ENCODE measurements at places on chromosomes 6 and 20. TPM values are rescaled to one million over a fixed set of nuclear protein-coding genes. Genes with fewer than 3 reads are reported as not detected.

DNA sequence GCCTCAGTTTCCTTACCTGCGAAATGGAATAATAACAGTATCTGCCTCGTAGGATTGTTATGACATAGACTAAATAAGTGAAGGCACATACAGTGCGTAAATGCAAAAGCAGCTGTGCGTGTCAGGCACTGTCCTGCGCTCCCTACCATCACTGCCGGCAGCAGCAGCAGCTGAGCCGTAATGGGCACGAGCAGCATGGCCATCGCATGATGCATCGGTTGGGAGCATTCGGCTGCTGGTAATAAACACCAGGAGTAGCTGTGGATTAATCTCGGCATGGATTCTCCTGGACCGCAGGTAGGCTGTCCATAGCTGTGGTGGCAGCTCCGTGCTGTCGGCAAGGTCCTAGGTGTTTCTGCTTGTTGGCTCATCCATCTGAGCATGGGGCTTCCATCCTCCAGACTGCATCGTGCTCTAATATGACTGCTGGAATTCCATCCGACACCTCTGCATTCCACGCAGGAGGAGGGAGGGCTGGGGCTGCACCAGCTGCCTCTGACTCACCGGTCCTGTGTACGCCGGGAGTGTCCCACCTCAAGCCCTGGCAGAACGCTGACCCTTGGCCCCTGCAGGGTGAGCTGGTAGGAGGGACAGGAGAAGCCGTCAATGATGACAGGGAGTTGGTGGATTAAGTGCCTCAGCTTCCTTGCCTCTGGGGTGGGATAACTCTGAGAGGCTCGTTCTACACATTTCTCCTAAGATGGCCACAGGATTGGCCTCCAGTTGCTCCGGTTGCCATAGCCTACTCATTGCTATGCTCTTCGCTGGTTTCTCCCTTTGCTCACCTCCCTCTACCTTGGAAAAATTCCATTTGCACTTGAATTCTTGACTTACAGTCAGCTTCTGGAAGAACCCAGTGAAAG, 100.9 kb upstream of the PMEPA1 start:
- no peak for DNase-seq

- DNase-seq, result no peak
These were observed 16.1 kb downstream of the TXNDC5 start for GRCh38 chr6:7894262-7895124.

- DNase-seq, result no peak
These were observed 60.5 kb downstream of the HS3ST5 start for GRCh38 chr6:114282292-114282691.

GRCh38 chr20:43653966-43654365, 12.9 kb upstream of the MYBL2 start:
- DNase-seq, result no peak

- no peak for DNase-seq
These were observed 6.2 kb downstream of the ULBP2 start for GRCh38 chr6:149948011-149948410.

DNA sequence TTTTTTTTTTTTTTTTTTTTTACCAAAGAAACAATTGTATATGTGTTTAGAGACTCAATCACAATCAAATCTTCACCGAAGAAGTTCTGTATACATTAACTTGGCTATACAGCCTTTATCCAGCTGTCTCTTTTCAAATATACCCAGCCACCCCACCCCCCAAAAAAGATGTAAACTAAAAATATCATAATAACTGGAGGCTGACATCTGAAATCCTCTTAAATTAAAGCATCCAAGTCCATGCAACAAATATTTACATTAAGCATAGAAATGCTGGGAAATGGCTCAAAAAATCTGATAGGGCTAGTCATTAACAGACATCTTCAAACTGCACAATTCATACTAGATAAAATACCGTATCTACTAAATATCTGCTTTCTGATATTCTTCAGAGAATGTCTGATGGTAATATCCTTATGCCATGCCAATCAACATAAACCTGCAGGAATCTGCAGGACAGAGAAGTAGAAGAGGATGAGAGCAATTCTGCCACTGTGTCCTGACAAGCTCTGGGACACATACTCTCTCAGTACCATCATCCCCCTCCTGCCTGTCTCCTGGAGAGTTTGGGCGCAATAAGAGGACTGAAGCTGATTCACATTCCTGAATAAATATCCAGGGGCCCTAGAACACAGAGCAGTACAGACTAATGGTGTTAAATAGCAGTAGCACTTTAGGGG, 152.4 kb downstream of the KIF6 start:
- no peak for DNase-seq

DNA sequence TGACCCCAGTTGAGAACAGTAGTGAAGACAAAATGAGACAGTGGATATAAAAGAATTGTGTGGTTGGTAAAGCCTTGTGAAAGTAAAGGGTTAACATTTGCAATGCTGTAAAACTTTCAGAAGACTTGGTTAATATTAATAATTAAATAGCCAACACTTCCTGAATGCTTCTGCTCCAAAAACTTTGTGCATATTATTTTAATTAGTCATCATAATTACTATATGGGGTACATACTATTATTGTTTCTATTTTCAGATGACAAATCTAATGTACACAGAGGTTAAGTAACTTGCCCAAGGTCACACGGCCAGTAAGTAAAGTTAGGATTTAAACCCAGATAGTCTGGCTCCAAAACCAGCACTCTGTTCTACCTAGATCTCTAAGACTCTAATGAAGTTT, 291.3 kb downstream of the OGFRL1 start:
- DNase-seq, result no peak

DNA sequence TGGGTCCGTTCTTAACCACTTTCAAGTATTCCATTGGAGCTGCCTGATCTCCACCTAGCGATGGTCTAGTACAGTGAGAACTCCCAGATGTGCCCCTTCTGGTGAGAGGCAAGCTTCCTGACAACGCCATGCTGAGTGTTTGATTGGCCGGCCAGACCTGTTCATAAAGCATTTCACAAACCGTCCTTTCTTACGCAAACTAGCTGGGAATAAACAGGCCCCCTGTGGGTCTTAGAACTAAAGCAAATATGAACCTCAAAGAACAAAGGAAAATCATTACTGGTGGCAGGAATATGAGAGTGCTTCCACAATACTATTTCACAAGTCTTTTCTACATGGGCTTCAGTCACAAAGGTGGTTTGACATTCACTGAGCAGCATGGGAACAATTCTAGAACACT, 15.6 kb upstream of the GCNT2 start:
- DNase-seq, result no peak

- no peak for DNase-seq
These were observed 102.1 kb downstream of the MTFR2 start for GRCh38 chr6:136148051-136148450.

DNA sequence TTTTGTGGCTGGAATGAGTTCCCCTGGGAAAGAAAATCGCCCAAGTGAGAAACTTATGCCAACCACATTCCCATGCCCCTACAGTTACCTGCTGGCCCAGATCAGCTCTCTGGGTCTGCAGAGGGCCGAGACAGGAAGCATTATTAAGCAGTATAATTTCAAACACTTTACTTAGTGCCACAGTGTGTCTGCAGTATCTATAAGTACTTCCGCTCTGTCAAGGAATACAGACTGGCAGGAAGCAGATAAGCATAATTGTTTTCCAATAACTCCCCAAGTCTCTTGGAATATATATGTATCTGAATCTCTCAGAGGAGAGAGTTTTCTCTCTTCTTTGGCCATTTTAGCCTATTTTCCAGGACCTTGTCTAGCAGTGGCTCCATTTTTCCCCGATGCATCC, 24.9 kb downstream of the SAYSD1 start:
- no peak for DNase-seq

DNA sequence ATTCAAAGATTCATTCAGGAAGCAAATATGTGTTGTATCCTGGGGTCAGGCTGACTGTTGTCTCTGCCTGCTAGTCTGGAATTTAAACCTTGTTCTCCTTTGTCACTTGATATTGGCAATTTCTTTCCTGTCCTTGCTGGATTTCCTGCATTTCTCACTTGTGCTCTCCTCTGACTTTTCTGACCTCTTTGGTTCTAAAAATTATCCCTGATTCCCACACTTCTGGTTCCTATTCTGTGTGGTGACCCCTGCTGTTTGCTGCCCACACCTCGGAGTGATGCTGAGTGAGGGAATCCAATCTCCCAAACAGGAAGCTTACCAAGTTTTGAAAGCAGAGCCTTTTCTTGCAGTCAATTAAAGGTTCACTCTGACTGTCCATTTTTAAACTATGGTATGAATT, 345.3 kb downstream of the CDKAL1 start:
- DNase-seq, result no peak

Gene MDFI
- total RNA-seq, result 15.2 TPM

Gene MATN4
- total RNA-seq, result 0.22 TPM

Gene EFCAB8
- 1.1 TPM for total RNA-seq

Gene KHDRBS2
- total RNA-seq, result 0.31 TPM

Gene CD93
- 81.0 TPM for total RNA-seq

Gene SIRPB1
- total RNA-seq, result 6.6 TPM

Gene F13A1
- 231 TPM for total RNA-seq

Gene STXBP5
- total RNA-seq, result 26.2 TPM

Gene PCSK2
- 18.3 TPM for total RNA-seq

Gene DEFB114
- total RNA-seq, result not detected

Gene SLC23A2
- 75.9 TPM for total RNA-seq
